ENCODE measurements at places on chromosomes 1 and 21.

- no peak for DNase-seq
Observed at GRCh38 chr1:25450891-25451290, 20.2 kb downstream of the MACO1 start.

GRCh38 chr1:91768120-91768519 is 117.8 kb downstream of the TGFBR3 start:
- no peak for DNase-seq

DNA sequence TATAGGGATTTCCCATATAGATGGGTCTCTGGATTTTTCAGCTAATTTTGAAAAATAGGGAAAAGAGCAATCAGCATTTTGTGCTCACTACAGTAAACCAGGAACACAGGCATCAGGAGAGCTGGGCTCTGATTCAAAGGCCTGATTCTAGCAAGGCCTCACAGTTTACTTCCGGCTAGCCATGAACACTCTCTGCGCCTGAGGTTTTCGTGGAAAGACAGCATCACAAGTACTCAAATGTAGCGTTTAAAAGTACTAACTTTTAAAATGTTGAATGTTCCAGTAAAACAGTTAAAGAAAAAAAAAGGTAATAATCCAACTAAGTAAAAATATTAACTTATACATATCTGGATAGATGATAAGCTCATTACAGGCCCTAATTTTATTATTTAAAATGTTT is 120.6 kb downstream of the SLC45A1 start:
- DNase-seq = no peak

- DNase-seq = no peak
Observed at GRCh38 chr1:98044766-98045165, 123.9 kb upstream of the DPYD start.

DNA sequence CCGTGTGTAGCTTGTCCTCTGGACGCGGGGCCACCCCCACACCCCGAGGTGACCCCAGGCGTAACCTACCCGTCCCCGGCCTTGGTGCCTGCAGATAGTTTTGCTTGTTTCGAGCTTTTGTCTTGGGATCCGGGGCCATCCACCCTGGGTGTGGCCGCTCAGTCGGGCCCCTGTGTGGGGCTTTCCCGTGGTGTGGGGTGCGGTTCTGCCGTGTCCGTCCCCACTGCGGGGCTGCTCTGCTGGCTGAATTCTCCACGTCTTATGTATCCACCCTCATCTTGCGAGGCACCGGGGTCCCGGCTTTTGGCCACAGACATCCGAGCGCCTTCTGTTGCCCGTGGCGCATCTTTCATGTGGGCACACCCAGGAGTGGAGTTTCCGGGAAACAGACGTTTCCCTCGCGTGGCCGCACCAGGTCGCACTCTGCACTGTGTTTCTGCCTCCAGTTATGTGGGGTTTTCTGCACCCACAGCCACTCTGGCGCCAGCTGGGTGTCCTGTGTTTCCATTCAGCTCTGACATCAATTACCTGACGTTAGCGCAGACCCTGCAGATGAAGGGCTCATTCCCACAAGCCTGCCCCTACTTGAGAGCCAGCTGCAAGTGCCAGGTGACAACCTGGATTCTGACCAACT is 64.9 kb downstream of the PRKCZ start:
- DNase-seq = no peak

- DNase-seq = no peak
Observed at GRCh38 chr1:244672946-244673682, 20.2 kb downstream of the DESI2 start.

DNA sequence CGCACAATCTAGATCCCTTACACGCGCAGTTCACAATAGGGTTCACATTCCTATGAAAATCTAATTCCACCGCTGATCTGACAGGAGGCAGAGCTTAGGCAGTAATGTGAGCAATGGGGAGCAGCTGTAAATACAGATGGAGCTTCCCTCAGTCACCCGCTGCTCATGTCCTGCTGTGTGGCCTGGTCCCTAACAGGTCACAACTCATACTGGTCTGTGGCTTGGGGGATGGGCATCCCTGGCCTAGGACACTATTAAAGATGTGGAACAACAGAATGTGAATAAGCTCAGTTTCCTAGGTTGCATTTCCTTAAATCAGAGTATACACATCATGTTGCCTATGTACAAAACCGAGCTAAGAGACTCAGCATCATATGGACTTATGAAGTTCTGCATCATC is 16.2 kb downstream of the IFI44 start:
- no peak for DNase-seq

GRCh38 chr21:28426545-28426944 is 566.1 kb downstream of the LTN1 start:
- DNase-seq = no peak

Measured in stimulated activated CD8-positive, alpha-beta memory T cell treated with anti-CD3 and anti-CD28 coated beads, Interleukin-7, amount 100 ng/mL, for 4 hours (primary cell).